MV-4-11 (cell line): ENCODE measurements at places on chromosomes 16 and 17.

GRCh38 chr17:78144736-78145641 lies 1.2 kb upstream of the C17orf99 start:
- no peak for DNase-seq

DNA sequence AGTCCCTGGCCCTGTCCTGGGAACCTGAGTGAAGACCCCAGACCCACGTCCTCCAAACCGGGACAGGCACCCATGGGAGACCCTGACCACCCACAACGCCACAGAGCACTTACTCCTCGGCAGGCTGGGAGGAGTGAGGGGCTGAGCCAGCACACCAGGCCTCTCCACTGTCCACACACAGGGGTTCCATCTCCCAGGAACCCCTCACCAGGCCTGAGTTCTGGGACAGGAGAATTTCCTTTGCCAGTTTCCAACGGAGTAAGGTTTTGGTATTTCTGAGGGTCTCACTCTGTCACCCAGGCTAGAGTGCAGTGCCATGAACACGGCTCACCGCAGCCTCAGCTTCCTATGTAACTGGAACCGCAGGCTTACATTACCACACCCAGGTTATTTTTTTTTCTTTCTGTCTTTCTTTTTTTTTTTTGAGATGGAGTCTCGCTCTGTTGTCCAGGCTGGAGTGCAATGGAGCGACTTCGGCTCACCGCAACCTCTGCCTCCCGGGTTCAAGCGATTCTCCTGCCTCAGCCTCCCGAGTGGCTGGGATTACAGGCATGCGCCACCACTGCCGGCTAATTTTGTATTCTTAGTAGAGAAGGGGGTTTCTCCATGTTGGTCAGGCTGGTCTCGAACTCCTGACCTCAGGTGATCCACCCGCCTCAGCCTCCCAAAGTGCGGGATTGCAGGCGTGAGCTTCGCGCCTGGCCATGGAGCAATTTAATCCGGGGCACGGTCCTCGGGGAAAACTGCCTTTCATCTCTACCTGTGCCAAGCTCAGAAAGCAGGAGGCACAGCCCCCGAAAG lies 1.6 kb downstream of the PGAP6 start:
- DNase-seq: no peak

DNA sequence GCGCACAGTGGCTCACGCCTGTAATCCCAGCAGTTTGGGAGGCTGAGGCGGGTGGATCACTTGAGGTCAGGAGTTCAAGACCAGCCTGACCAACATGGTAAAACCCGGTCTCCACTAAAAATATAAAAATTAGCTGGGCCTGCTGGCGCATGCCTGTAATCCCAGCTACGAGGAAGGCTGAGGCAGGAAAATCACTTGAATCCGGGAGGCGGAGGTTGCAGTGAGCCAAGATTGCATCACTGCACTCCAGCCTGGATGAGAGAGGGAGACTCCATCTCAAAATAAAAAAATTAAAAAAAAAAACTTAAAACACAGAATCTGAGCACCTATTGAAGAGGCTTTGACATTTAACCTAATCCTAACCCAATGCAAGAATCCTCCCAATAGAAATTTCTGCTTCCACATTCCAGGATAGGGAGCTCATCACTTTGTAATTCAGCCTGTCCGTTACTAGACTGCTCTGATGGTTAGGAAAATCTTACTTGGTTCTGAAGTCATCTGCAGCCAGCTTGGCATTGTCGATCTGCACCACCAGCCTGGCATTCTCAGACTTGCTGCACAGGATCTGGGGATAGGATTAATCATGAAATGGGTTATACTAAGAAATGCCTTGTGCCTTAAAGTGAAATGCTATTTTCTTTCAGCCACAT lies 2.1 kb downstream of the KRT33B start:
- no peak for DNase-seq

- no peak for DNase-seq
These were observed 25.4 kb downstream of the RANBP10 start for GRCh38 chr16:67780847-67781564.

- no peak for DNase-seq
These were observed 1.8 kb upstream of the GIP start for GRCh38 chr17:48970224-48970623.

- DNase-seq: no peak
These were observed 9.9 kb upstream of the TBKBP1 start for GRCh38 chr17:47684025-47684424.

DNA sequence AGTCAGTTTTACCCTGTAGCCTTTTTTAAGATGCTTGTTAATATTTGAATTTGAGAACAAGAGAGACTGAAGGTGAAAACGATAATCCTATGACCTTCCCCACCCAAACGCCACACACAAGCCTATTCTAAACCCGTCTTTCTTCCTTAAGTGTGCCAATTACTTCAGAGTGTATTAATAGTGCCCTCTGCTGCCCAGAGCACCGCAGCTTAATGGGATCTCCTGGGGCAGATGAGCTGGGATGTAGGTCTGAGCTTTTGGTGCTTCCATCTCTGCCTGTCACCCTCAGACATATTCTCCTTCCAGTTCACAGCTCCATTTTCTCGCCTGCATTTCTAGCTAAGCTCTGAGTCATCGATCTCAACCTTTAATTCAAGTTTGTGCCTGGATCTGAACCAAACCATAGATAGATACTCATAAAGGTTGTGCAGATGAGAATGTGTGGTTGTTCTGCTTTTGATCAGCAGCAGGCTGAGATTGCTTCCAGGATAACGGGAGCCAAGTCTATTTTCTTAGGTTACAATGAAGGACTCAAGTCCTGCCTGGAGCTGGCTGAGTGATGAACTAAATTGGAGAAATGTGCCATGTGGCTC lies 46.4 kb upstream of the CDH13 start:
- no peak for DNase-seq

DNA sequence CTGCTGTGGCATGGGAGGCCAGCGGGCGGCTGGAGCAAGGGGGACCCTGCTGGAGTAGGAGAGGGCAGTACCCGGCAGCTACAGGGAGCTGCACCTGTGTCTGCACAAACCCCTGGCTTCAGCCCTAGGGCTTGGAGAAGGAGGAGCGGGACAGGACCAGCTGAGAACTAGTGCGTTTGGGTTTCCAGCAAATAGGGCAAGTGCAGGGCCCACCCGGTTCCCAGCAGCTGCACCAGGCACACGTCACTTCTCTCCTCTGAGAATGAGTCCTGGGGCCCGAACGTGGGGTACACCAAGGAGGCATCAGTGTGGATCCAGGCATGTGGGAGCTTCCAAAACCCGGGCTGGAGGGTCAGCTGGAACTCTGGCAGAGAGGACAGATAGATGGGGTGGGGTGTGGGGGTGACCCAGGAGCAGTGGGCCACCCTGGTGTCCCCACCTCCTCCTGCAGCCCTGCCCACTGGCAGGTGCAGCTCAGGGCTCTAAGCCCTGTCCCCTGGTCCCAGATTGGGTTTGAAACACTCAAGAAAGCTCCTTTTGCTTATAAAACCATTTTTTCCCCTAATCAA lies 5.6 kb downstream of the C16orf89 start:
- no peak for DNase-seq

GRCh38 chr17:31678431-31678830 lies 180.6 kb downstream of the COPRS start:
- peak; percentile 81 for DNase-seq

GRCh38 chr17:76266244-76266938 lies 1.2 kb downstream of the UBALD2 start:
- DNase-seq: peak; percentile 28

DNA sequence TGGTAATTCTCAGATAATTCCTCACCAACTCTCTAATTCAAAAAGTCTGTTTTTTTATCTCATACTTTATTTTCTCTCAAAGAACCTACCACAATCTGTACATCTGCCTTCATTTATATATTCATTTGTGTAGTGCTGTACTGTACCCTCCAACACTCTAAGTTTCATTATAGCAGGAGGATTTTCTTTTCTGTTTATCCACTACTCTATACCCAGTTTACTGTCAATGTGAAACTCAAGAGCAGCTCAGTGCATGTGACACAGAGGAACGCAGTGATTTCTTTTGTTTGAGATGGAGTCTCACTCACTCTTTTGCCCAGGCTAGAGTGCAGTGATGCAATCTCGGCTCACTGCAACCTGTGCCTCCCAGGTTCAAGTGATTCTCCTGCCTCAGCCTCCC lies 117.8 kb downstream of the ADAMTS18 start:
- no peak for DNase-seq

DNA sequence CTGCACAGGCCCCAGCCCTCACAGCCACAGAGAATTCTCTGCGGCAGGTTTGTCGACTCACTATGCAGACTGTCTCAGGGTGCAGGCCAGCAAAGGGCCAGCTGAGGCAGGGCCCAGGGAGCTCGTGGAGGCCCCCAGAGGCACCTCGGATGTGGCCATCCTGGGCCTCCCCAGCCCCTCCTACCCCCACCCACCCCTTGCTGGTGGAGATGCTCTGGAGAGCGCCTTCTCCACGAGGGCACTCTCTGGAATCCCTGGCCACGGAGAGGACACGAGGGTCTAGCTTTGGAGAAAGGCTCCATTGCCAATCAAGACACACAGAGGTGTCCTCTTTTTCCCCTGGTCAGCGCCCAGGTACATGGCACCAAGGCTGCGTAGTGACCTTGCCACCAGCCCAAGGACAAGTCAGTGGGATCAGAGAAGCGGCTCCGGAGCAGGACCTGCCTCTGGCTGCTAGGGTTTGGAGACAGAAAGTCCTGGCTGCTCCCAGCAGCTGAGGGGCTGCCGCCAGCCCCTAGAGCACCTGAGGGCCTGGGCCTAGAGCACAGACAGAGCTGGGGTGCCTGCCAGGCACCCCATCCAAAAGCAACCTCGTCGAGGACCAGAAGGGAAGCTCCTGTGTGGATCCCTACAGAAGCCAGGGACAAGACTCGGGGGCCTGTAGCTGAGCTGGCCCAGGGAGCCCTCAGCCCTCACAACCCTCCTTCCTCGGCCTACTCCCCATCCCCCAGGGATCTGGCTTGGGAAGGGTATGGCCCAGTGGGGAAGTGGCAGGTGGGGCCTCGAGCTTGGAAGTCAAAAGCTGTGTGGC lies 18.7 kb downstream of the ARL2BP start:
- no peak for DNase-seq

DNA sequence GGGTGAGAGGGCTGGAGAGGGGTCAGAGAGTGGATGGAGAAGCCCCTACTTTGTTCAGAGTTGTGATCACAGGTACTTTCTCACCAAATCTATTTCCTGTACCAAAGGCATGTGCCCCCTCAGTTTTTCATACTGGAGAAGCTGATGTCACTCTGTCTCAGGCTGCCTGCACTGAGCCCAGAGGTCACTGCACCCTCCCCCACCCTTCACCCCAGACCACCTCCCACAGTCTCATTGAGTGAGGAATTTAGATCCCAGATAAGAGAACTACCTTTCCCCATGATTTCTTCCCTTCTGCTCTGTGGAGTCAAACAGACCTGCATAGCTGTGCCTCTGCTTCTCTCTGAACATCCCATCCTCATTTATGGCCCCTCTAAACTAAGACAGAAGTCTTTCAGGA lies 140.0 kb upstream of the IRX6 start:
- no peak for DNase-seq

DNA sequence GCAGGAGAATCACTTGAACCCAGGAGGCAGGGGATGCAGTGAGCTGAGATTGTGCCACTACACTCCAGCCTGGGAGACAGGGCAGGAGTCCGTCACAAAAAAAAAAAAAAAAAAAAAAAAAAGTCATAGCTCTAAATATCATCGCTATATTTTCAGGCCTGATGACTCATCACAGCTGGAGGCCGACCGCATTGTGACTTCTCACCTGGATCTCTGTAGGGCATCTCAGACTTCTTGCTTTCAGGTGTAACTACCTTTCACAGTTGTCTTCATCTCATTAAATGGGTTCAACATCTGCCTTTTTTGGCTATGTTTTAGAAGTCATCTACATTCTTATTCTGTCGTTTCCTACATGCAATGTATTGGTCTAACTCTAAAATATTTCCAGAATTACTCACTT lies 353.1 kb upstream of the MON1B start:
- DNase-seq: no peak

GRCh38 chr16:87075319-87075860 lies 241.8 kb downstream of the C16orf95 start:
- DNase-seq: no peak

DNA sequence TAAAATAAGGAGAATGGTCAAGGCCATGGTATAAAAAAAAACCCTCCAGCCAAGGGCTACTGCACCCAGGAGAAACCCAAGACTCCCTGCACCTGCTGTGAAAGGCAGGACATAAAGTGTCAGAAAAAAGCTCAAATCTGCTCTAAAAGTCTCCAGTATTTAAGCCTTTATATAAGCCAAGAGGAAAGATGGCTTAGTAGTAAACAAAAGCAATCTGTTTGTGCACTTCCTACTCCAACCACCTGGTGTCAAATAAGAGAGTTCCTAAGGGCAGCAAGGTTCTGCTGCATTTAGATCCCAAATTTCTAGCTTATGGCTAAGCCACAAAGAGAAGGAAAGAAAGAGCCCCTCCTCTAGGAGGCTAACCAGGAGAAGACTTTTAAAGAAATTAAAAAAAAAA lies 20.6 kb downstream of the ACSM1 start:
- no peak for DNase-seq

DNA sequence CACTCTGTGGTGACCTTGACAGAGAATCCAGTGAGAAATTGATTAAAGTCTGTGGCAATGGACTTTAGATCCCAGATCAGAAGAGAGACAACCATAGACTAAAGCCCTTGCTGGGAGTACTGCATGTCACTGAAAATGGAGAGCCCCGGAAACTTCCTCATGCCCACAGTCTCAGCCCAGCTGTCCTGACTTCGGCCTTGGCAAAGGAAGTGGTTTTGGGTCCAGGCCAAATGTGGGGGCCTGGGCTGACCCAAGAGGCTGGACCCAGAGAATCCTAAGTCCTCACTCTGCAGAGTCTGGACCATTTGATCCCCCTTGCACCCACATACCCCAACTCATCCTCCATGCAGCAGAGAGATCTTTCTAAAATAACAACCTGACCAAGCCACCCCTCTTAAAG lies 4.7 kb upstream of the BEAN1 start:
- DNase-seq: peak; percentile 48

GRCh38 chr17:28396635-28397239 lies 9.3 kb downstream of the SLC46A1 start:
- DNase-seq: peak; percentile 72
